Dorsolateral prefrontal cortex (tissue), 122 donors: ENCODE measurements at places on chromosomes 1 and 21.

DNA sequence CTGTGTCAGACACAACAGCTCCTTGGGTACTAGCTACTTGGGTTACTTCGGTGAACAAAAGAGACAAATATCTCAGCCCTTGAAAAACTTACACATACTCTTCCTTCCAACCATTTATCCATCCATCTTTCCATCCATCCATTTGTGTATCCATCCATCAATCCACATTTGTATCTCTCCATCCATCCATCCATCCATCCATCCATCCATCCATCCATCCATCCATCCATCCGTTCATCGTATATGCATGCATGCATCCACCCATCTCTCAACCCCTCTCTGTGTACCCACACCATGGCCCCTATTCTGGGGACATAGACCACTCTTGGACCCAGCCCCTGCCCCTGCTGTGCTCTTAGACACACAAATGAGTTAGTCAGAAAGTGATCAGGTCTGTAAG, 40.2 kb downstream of the FAAH start:
- DNase-seq, result no peak

DNA sequence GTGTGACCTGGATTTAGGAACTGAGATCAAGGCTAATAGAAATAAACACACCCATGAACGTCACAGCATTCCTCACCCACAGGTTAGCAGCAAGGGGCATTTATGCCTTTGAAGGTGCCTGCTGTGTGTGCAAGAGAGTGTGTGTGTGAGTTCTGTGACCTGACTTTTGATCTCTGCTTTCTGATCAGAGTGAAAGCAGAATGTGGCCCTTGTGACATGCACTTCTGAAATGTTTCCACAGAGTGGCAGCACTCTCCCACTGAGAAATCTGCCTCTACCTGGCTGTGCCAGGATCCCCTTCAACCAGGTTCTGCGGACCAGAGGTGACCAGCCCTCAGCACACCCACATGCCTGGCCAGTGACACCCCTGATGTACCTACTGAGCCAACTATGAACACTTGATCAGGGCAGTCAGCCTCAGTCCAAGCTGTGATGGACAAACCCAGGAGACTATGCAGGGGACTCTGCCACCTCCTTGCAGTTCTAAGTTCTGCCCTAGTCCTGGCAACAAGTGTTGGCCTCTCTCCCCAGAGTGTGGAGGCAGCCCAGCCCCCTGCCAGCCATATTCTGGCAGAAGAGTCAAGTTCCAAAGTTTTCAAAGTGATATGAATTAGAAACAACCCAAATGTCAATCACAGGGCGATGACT, 41.0 kb downstream of the RXRG start:
- DNase-seq, result no peak

GRCh38 chr21:34639882-34640788, 25.2 kb upstream of the RCAN1 start:
- no peak for DNase-seq

GRCh38 chr1:82177192-82177591, 376.5 kb downstream of the ADGRL2 start:
- no peak for DNase-seq

GRCh38 chr1:8281843-8282509, 35.9 kb upstream of the SLC45A1 start:
- no peak for DNase-seq

GRCh38 chr1:227343727-227344551, 25.6 kb upstream of the CDC42BPA start:
- DNase-seq, result no peak

DNA sequence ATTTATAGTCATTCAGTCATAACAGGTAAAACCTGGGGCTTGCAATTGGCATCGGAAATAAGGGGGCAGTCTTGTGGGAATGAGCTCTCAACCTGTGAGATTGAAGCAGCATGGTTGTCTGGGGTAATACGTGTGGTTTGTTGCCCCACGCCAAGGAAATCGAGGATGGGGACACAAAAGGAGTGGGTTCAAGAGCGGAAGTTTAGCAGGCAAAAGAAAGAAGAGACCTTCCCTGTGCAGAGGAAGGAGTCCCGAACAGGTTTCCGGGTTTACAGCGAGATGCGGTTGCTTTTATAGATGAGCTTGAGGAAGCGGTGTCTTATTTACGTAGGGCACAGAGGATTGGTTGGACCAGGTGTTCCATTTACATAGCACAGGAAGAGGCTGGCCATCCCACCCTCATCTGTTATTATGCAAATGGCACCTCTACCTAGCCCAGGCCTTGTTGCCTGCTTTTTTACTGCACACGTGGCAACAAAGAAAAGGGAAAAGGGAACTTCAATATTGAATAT, 37.3 kb downstream of the IFNAR1 start:
- DNase-seq, result no peak

DNA sequence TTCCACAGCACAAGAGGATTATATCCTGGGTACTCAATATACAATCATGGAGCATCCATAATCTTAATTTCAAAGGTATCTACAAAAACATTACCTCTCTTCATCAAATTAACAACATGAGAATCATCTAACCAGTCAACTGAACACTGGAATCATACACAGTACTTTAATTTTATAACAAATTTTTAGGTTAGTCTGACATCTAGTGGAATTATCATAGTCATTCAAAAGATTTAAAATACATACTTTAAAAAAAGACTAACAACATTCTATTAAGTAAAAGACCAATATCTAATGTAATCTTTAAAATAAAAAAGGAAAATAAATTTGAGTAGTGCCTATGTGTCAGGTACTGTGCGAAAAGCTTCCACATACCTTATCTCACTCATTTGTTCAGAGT, 16.8 kb upstream of the SH3GLB1 start:
- DNase-seq, result no peak

DNA sequence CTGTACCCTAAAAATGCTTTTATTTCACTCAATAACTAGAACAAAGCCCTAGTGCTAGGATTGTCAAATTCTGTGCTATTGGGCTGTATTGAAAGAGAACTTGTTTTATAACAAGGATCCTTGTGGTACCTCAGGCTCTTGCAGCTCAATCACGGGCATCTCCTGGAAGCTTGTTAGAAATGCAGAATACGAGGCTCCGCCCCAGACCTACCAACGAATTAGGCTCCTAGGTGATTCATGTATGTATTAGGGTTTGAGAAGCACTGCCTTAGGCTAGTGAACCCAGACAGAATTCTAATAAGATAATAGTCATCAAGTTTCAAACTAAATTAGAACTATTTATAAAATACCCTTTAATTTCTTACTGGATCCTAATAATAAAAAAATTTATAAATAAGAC, 45.6 kb downstream of the ZZZ3 start:
- DNase-seq, result no peak

DNA sequence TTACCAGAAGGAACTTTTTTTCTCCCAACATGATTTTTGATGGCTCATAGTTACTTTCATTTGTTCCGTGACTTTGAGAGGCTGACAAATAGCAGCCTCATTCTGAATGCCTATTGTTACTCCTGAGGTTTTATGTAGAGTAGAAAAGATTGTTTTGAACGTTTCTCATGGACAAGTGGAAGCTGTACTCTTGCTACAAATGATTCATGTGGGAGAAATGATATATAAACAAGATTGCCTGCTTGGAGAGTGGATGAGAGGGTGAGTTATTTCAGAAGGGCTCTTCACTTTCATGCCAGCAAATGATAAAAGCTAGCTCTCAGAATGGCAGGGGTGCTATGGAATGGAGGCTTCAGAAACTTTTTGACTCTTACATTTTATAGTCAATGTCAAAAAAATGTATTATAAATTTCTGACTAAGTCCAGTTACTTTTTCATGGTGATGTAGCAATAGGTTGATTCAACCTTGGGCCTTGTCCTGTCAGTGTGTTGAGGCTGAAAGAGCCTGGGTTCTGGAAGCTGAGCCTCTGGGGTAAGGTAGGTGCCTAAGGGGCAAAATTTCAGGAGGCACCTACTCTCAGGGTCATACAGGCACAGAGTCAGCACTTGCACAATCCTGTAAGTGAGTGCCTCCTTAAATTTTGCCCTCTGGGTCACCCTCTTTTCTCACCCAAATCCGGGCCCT, 19.4 kb downstream of the JUN start:
- no peak for DNase-seq

DNA sequence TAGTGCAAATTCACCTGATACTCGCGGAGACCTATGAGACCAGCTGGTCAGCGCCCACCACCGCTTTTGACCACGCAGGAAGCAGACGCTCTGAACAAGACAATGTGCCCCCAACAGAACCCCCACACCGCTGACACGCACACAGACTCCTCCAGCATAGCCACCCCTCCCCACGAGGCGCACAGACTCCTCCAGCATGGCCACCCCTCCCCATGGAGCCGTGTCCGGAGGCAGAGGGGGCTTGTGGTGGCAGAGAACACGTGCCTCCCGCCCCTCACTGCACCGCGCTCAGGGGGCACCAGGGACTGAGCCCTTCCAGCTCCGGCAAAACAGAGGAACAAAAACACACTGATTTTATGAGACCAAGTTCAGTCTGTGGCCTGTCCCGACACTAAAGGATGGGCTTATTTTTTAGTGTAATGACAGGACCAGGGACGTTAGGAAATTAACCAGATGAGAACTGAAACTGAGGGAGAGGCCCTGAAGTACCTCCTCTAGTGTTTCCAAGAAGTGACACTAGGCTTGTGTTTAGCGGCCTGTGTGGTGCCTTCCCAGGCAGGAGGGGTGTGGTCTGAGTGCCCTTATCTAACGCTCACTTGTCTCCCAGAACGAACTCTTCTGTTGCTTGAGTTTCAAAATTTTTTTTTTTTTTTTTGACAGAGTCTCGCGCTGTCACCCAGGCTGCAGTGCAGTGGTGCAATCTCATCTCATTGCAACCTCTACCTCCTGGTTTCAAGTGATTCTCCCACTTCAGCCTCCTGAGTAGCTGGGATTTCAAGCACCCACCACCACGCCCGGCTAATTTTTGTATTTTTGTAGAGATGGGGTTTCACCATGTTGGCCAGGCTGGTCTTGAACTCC, 10.0 kb upstream of the AGPAT3 start:
- DNase-seq, result no peak

GRCh38 chr1:116498789-116499628, 71.8 kb downstream of the CD58 start:
- DNase-seq, result no peak

DNA sequence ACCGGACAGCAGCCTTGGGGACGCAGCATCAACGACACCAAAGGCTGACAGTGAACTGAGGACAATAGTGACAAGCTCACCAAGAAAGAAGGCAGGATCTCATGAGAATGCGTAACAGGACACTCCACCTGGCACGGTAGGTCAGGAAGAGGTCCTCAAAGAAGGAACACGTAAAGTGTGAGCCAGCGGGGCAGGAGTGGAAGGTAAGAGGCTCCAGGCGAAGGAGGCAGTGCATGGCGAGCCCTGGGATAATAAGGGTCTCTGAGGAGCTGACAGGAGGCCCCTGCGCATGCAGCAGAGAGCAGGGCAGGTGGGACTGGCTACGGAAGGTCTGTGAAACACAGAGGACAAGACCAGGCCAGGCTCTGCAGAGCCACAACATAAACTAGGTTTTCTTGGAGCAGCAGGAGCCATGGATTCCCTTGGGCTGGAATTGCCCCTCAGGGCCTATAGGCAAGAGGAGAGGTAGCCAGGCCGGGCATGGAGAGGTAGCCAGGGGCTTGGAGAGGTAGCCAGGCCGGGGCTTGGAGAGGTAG, 8.2 kb downstream of the LSS start:
- DNase-seq, result no peak

DNA sequence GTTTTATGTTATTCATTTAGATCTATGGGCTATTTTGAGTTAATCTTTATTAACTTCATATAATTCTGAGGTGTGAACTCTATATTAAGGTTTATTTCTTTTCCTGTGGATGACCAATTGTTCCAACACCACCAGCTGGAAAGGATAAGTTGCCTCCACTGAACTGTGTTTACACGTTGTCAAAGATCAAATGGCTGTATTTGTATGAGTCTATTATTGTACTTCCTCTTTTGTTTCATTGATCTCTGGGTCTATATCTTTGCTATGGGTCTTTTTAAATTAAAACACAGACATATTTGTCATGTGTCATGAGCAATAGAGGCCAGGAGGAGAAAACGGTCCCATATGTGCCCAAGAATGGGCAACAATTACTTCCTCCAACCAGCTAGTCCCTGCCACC, 5.2 kb upstream of the MAB21L3 start:
- no peak for DNase-seq

GRCh38 chr1:17273096-17273495, 24.2 kb downstream of the PADI3 start:
- DNase-seq, result no peak

GRCh38 chr1:62467092-62467491, 30.2 kb downstream of the USP1 start:
- DNase-seq, result no peak

DNA sequence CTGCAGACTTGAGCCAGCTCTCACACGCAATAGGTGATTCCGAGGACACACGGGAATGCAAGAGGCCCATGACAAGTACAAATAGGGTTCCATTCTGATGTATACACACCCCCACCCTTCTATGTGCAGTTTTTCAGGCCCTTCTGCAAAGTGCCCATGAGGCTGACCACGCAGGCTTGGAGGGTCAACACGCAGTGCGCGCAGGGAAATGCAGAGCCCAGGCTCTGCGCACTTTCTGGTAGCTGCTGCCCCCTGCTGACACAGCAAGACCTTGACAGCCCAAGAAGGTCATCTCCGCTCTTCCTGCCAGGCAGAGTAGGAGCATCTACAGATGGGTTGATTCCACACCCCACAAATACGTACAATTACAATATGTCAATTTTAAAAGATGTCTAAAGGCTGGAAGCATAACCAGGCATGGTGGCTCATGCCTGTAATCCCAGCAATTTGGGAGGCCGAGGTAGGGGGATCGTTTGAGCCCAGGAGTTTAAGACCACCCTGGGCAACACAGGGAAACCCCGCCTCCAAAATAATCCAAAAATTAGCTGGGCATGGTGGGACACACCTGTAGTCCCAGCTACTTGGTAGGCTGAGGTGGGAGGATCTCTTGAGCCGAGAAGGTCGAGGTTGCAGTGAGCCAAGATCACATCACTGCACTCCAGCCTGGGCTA, 18.5 kb downstream of the SH3BP5L start:
- DNase-seq, result peak; percentile 48

GRCh38 chr1:210098356-210098755, 134.2 kb upstream of the SERTAD4 start:
- DNase-seq, result no peak

DNA sequence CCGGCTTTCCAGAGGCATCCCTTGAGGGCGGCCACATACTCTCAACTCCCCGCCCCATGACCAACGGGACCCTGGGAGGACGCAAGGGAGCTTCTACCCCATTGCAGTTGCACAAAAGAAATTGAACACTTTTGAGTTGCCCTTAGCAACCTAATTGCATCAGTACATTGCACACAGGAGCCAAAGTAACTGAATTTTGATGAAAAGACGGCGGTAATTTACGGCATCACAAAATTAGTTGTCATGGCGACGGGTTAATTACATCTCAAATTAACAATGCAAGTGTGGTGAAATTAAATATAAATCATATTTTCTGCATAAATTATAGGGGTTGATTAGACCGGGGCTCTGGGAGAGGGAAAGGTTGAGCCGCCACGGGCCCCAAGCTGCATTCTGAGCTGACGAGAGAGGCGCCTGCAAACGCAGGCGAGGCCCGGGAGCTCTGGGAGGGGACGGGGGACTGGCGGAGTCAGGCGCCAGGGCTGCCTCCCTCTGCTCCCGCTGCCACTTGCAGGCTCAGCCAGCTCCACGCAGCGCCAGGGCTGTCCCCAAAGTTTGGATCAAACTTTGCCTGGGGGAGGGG, 61.4 kb downstream of the CASZ1 start:
- DNase-seq, result no peak
